SHP77 treated with DMSO at 0.1 percent for 48 hours (cell line): ENCODE measurements at places on chromosomes 6 and 20.

DNA sequence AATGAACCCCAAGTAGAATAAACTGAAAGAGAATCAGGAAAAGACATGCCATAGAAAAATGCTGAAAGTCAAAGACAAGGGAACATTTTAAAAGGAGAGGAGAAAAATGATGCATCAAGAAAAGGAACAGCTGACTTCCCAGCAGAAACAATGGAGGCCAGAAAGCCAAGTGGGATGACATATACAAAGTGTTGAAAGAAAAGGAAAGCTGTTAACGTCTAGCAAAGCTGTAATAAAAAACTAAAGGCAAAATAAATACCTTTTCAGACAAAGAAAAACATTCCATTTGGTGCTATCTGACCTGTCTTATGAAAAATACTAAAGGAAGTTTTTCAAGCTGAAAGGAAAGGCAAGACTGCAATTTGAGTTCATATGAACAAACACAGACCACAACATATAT lies 34.1 kb upstream of the PDE10A start:
- no peak for DNase-seq

DNA sequence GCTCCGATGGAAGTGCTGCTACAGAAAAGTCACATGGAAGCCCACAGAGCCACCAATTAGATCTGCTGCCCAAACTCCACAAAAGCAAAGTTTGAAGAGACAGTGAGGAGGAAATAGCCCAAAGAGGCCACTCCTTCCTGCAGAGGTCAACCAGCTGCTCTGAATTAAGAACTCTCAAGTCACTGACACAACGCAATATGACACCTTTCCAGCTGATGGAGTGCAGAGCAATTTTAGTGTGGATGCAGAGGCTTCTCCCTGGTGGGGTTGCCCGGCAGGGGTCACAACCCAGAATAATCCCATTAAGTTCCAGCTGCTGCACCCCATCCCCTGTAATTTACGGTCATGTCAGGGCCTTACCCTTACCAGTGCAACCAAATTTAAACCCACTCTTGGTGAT lies 361.9 kb upstream of the JARID2 start:
- no peak for DNase-seq

DNA sequence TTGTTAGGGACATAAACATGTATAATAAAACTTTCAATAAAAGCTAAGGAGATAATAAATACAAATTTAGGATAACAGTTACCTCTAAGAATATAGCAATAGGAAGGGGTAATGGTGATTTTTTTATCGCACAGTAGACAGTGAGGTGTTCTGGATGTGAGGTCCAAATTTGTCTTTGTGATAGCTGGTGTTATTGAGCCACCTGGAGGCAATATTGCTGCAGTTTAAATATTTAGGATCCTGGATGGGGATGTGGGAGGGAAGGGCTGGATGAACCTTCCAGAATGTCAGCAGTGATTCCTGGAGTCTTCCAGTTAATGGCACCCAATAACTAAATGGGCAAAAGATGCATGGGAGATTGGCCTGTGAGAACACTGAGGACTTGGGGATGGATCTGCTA lies 13.9 kb downstream of the DEFB123 start:
- DNase-seq = no peak

DNA sequence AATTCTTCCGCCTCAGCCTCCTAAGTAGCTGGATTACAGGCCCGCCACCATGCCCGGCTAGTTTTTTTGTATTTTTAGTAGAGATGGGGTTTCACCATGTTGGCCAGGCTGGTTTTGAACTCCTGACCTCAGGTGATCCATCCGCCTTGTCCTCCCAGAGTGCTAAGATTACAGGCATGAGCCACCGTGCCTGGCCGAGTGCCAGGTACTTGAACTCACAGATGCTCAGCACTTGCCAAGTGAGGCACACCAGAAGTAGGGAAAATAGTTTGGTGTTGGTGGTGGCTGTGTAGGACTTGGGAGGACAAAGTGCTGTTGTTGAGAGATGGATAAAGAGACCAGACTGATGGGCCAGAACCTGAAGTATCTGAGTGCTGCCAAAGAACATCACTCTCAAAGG lies 40.0 kb upstream of the MBOAT1 start:
- DNase-seq = no peak

DNA sequence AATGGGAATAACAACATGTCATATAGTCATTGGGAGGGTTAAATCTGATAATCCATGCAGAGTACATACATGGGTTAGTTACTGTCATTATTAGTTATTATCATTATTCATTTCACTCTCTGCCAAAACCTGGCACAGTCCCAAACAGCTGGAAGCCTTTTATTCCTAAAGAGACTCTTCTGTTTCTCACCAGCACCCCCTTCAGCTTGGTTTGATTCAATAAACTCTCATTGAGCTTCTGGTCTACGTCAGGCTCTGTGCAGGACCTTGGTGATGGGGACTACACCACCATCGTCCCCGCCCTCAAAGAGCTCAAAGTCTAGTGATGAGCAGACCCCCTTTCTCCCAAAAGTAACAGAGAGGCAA lies 2.3 kb downstream of the KCNK15 start:
- DNase-seq = no peak

DNA sequence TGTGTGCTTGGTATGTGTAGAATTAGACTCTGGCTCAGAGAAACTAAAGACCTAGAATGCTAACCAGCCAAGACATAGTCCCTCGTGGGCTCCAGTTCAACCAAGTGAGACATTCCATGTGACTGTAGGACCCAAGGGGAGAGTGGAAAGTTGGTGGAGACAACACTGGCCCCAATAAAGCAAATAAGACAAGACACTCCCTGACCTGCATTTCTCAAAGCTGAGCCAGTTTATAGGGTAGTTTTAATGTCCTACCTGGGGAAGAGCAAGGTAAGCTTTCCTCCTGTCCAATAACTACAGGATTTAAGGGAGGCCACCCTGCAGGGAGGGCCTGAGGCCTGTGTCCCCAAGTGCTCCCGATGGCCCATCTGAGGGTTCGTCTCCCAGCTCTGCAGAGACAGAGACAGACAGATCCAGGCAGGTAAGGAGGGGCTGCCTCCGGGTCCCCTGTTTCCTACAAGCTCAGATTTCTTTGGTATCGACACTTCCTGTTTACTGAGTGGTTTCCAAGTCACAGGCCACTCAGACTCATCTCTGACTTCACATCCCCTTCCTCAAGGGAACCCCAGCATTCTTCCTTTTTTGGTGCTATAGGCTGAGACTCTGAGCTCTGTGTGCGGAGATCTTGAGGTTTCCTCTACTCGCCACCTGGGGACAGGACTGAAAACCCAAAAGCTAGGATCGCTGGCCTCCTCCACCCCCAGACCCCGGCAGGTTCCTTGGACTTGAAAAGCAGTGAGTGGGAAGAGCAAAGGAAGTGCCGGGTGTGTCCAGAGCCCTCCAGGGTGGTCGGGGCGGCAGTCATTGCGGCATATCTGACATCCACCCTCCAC lies 92.4 kb downstream of the PRND start:
- no peak for DNase-seq

DNA sequence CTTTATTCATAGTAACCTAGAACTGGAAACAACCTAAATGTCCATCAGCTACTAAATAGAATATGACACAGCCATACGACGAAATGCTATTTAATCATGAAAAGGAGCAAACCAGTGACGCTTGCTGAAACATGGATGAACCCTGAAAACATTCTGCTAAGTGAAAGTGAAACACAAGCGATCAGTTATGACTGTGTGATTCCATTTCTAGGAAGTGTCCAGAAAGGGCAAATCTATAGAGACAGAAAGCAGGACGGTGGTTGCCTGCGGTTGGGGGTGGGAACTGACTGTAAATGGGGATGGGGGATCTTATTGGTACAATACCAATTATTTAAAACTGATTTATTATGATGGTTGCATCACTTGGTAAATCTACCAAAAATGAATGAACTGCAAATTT lies 126.8 kb downstream of the IPCEF1 start:
- no peak for DNase-seq

DNA sequence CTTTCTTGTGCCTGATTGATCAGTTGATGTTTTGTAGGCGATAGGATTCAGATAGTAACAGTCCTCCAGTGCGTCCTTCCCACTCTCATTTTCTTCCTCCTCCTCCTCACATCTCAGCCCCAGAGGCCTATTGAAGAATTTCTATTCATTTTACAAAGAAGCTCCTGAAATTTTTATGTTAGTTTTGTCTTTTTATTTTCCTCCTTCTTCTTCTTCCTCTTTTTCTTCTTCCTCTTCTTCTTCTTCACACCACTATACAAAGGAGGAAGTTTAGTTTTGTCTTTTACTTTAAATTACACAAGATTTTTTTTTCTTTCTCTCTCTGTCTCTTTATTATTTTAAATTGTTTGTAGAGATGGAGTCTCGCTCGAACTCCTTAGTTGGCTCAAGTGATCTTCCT lies 19.1 kb downstream of the BTN2A1 start:
- DNase-seq = no peak
